Progenitor cell of endocrine pancreas (in vitro differentiated cells): ENCODE measurements at places on chromosomes 16 and 17.

DNA sequence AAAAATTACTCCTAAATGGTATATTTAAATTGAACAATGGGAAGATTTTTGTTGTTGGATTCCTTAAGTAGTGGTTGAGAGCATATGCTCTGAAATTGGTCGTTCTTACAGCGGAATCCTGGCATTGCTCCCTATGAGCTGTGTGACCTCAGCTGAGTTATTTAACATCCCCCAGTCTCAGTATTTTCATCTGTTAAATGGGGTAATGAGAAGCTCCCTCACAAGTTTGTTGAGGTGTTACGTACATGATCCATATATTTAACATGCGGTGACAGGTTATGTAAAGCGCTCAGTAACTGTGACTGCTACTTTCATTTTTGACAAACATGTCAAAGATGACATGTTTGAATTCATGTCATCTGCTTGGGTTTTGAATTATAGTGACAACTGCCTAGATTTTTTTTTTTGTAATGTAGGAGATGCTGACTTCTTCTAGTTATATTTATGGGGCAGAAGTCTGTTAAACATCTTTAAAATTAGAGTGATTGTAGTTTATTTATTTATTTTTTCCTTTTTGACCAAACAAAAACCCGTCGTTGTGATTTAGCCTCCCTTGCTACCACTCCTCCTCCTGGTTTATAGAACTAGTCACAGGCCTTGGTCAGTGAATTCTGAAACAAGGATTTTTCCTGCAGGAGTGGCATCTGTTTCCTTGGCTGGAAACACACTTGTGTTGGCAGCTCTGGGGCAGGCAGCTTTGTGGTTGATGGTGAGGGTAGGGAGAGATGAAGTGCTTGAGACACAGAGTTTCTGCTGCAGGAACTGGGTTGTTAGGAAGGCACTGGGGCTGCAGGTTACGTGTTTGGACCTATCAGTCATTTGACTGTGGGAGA, 268.8 kb downstream of the SNX29 start:
- no peak for DNase-seq

- DNase-seq: no peak
These were observed 9.8 kb downstream of the GEMIN4 start for GRCh38 chr17:742147-742793.

DNA sequence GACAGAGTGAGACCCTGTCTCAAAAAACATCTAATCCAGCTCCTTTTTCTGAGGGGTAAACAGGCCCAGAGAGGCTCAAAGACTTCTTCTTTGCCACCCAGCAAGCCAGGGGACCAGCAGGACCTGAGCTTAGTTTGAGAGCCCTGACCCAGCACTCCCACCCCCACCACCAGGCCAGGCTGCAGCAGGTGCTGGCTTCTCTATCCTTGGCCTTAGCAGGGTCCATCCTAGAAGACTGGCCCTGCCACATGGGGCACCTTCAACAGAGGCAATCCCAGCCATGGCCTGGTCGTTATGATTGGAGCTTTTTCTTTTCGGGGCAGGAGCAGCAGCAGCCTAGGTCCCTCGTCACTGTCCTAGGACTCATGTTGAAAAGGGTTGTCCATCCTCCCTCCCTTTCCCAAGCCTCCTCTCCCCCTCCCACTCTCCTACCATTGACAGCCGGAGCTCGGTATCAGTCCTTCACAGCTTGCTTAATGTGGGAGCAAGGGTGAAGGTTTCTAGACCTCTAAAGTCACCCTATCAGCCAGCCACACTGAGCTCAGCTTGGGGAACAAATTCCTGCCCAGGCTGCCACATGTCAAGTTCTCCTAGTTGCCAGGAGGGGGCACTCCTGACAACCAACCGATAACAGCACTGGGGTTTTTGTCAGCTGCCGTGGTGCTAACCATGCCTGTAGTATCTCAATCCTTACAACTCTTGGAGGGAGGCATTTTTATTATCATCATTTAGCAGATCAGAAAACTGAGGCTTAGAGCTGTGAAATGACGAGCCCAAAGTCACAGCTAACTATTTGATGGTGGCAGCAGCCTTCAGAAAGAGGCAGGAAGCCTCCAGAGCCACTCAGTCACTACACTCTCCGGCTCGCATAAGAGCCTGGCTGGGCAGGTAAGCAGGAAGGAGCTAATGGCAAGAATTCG, 11.2 kb downstream of the MRPL27 start:
- no peak for DNase-seq

DNA sequence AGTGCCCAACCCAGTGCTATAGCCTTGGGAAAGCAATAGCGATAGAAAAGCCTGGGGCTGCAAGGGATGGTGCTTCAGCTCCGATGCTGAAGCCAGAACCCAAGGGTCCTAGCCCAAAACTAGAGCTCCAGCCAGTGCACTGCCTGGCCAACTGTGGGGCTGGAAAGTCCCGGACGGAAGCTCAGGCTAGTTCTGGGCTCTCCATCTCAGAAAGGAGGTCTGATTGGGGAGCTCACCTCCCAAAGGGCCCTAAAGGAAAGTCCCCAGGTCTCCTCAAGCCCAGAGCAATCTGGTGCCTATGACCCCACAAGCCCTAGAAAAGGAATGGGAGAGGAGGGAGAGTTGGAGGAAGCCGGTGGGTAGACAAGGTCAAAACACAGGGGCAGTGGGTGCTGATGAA, 2.0 kb upstream of the ABCC3 start:
- DNase-seq: no peak

DNA sequence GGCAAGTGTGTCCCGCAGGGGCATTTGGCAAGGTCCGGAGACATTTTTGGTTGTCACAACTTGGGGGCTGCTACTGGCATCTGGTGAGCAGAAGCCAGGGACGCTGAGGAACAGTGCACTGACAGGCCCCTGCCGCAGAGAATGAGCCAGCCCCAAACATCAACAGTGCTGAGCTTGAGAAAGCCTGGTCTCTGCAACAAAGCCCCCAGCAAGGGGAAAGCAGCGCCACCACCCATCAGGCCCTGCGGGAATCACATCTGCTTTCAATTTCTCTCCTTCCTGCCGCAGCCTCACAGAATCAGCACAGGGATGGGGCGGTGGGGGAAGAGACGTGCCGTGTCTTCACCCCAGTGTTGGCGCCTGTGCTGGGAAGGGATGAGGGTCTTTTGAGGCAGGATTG, 14.8 kb upstream of the PRPSAP1 start:
- DNase-seq: no peak

GRCh38 chr17:12048843-12049473, 28.3 kb downstream of the MAP2K4 start:
- DNase-seq: no peak

DNA sequence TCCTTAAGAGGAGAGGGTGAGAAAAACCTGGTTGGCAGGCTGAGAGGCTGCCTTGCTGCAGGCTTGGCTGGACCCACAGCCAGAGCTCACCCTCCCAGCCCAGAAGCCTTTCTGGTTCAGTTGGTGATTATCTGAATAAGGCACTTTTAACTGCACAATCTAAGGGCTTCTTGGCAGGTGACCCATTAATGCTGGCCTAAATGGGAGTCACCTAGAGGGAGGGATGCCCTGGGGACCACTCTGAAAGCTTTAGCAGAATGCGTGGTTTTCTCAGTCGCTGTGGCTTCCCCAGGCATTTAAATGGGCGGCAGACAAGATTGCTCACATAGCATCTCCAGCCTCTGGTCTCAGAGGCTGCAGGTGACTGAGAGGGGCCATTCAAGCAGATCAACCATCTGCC, 33.2 kb upstream of the SHISA9 start:
- DNase-seq: no peak

DNA sequence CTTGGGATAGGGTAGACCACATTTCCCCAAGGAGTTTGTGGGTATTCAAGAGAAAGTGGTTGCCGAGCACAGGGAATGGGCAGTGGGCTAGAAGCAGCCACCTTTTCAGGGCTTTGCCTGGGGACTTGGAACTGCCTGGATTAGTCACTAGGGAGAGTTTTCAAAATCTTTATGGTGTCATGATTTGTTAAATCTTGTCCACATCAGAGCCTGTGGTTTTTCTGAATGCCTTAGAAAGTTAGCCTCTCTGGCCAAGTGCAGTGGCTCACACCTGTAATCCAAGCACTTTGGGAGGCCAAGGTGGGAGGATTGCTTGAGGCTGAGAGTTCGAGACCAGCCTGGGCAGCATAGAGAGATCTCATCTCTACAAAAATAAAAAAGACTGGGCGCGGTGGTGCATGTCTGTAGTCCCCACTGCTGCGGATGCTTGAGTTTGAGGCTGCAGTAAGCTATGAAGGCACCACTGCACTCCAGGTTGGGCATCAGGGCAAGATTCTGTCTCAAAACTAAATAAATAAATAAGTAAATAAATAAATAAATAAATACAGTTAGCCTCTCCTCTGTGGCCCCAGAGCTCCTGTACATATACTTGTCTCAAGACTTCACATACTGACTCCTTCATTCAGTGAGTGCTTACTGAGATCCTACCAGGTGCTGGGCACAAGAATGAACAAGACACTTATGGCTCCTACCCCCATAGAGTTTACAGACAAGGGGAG, 76.3 kb upstream of the HNF1B start:
- no peak for DNase-seq

DNA sequence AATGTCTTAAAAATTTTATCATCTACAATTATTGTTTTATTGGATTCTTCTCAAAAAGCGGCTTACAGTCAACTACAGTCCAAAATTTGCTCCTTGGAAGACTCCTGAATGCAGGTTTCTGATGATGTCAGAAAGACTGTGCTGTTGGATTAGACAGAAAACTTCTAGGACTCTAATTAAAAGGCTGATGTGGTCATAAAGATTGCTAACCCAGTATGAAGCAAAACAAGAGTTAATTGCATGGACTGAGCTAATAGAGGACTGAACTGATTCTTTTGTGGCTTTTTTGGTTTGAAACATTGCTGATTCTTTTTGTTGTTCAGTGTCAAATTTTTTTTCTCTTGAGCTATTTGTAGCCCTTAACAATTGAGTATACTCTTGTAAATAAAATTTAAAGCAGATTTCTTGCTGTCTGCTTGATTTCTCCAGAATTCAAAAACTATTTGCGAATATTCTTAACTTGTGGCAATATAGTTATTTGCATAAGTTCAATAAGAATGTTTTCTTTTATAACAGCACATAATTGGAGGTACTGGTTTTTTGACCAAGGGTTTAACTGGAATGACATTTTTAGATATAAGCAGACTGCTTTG, 33.1 kb upstream of the LCMT1 start:
- DNase-seq: no peak

DNA sequence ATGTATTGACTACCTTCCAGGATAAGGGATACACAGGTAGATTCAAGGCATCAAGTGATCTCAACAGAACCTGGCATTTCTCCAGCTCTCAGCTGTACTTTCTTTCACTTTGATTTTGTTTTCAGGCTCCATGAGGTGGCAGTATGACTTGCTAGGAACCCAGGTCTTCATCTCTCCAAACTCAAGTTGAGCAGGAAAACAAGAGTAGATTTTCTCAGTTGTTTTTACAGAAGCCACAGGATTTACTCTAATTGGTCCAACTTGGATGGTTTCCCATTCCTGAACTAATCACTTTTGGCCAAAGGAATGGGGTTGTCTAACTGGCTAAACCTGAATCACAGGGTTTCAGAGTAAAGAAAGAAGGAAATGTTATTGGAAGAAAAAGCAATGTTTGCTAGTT, 146.6 kb downstream of the TRIM37 start:
- DNase-seq: no peak

DNA sequence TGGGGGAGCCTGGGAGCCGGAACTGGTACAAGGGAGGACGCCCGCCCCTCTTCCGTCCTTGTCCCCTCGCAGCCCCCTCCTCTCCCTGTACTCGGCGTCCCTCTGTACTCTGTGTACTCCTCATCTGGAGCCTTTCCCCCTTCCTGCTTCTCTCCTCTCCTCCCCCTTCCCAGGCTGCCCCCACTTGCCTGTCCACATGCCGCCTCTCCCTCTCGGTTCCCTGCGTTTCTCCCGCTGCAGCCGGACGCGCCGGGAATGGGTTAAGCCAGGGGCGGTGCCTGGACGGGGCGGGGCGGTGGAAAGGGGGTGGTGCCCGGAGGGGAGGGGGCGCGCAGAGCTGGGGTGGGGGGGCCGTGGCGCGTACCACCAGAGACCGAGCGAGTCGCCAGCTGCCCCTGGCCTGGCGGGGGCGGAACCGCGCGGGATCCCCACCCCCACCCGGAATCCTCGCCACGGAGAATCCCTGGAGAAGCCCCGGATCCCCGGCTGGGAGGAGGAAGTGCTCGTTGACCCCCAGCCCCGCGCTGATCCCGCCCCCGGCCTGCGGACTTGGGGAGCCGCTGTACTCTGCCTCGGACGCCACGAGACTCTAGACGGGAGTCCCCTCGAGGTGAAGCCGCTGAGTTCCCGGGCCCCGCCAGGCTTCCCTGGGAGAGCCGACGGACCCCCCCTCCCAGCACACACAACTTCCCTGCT, 22.6 kb downstream of the GJD3 start:
- DNase-seq: peak; percentile 74

DNA sequence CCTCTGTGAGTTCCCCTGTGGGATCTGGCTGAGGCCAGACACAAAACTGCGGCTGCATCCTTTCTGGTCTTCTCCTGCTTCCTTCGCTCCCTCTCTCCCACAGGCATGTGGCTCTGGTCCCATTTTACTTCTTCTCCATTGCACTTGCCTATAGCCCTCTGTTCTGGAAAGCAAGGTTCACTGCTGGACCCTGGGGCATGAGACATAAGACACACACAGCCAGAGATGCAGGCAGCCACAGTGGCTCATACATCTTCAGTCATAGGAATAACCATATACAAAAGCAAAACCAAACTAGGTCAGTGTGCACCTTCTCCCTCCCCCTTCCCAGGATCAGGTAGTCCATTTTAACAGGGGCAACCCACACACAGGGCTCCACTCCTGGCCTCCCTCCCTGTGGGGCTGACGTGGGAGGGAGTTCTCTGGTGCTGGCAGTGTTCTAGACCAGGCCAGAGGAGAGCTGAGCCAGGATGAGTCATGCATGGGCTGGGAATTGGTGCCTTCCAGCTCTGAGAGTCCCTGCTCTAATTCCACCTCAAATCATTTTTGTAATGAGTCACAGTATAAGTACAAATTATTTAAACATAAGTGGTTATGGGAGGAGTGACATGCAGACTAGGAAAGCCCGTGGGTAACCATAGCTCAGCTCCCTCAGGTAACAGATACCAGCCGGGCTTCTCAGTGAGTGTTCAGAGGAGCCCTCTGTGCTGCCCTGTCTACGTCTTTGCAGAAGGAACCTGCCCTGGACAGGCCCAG, 58.0 kb downstream of the ASIC2 start:
- DNase-seq: no peak

DNA sequence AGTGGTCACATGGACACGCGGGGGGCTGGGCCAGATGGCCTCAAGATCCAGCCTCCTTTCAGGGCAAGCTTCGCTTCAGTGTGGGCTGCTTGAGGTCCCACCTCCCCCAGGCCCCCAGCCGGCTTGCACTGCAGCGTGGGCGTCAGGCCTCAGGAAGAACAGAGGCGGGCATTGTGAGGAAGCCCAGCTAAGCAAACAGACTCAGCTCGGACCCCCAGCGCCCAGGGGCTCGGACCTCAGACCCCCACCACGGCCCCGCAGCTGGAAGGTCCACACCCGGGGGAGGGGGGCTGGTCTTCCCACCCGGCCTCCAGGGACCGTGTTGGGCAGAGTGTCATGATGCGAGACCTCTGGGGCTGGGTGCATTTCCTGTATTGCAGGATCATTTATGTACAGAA, 24.7 kb upstream of the ZNF469 start:
- DNase-seq: no peak

GRCh38 chr17:4948931-4949320, 596 bp upstream of the PFN1 start:
- peak; percentile 60 for DNase-seq

- DNase-seq: no peak
These were observed 57.3 kb upstream of the RPL38 start for GRCh38 chr17:74146196-74146595.

GRCh38 chr17:5364156-5364555, 55.3 kb downstream of the NUP88 start:
- DNase-seq: no peak
